CD4-positive, alpha-beta T cell treated with Interleukin-2 at 100 ng/mL for 4 hours (primary cell): ENCODE measurements at places on chromosomes 16 and 17.
A peak's percentile ranks its signal among the peaks of the same experiment; 100 is the strongest.

GRCh38 chr17:42691021-42691545, 8.8 kb downstream of the CNTNAP1 start:
- no peak for DNase-seq

- DNase-seq: no peak
Measured at GRCh38 chr17:60165223-60165622, 15.4 kb downstream of the CA4 start.

DNA sequence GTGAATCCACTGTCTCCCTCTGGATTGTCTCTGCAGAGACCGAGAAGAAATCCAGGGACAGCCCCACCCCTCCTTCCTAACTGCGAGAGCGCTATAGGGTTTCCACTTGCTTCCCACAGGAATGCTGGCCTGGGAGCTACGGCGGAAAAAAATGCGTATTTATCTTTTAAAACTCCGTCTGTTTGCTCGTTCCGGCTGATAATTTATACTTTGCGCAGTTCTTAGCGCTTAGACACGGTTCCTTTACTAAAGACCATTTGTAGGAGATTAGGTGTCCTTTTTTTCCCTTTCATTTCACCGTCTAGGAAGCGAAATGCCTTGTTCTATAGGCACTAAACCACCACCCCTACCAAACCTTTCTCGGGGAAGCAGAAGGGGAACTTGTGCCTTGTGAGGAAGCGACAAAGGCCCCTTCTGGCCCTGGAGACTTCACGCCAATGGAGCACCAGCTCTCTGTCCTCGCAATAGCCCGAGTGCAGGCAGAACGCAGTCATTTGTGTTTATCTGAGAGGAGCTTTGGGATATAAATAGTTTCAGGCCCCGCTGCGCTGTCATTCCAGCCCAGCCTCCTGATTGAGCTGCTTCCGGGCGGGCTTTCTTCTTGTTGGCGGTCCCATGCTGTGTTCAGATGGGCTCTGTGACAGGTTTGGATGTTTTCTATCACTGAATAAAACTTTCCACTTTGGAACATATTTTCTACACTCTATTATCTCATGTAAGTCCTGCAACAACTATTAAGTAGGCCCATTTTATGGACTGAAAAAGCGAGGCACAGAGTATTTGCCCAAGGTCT, 791 bp upstream of the SUPT4H1 start:
- peak; percentile 12 for DNase-seq

GRCh38 chr16:77462894-77463293, 28.1 kb upstream of the ADAMTS18 start:
- no peak for DNase-seq

DNA sequence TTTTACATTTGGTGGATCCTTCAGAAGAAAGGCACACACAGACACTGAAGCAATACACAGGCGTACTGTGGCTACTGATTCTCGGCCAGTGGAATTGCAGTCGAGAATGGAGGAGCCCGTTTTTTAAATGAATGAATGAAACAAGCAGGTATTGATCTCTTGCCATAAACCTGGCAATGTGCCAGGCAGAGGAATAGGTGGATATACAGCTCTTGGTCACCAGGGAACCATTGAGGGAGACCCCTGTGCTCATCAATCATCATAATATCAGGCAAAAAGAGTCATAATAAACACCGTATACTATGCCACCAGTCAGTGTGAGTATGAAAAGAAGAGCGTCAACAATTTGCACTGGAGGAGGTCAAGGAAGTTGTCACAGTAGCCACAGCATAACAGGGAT, 140.3 kb upstream of the FOXF1 start:
- no peak for DNase-seq

DNA sequence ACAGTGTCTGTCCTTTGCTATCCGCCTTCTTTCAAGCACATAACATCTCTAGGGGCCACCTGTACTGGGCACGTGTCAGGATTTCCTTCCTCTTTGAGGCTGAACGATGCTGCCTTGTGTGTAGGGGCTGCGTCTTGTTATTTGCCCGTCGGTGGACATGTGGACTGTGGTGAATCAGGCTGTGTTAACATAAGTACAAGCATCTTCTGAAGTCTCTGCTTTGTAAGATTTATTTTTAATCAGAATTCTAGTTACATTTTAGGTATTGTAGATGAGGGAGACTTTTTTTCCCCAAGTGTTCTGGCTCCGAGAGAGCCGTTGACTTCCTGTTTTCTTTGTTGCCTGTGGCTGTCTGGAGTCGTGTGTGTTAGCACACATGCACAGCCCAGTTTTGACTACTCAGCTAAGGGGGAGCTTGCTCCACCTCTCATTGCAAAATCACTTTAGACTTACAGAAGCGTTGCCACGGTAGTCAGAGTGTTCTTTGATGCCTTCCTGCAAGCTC, 26.1 kb downstream of the SPG7 start:
- peak; percentile 52 for DNase-seq

- no peak for DNase-seq
Measured at GRCh38 chr17:38873640-38874380, 4.0 kb downstream of the LASP1 start.

- DNase-seq: no peak
Measured at GRCh38 chr16:22924492-22924891, 110.5 kb downstream of the HS3ST2 start.

GRCh38 chr17:17749025-17749772, 67.9 kb downstream of the RAI1 start:
- DNase-seq: no peak

DNA sequence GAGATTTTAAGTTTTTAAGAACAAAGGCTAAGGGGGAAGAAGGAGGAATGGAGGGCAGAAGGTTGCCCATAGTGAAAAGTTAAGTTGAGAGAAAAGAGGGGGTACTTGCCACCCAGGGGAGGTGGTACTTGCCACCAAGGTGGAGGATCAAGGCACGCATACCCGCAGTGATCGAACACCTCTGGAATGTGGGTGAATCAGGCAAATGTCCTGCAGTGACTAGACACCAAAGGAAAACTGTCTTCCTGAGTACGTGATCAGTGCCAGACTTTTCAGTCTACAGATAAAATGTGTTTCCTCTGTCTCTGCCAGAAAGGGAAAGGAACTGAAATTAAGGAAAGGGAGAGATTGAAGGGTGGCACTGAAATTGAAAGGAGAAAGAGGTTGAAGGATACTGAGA, 2285.3 kb downstream of the TP53TG3F start:
- DNase-seq: no peak

- peak; percentile 54 for DNase-seq
Measured at GRCh38 chr17:8964801-8965393, 610 bp downstream of the PIK3R5 start.

GRCh38 chr16:81399909-81400308, 44.7 kb upstream of the CMIP start:
- DNase-seq: no peak

DNA sequence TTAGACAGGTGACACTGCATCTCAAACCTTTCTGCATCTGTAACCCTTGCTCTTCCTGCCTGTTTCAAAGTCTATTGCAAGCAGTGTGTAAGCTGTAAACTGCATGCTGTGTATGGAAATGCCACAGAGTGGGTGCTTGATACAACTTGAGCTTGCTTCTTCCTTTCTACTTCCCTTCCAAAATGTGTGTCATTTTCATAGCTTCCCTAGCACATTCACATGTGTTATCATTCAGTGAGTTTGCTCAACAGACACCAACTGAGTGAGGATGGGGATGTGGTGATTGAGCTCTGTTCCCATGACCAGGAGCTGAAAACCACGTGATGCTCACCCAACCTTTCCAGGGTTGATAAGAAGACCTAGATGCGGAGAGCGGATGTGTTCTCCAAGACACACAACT, 111.1 kb downstream of the VAT1L start:
- DNase-seq: no peak

GRCh38 chr17:45904866-45905265, 10.5 kb downstream of the MAPT start:
- no peak for DNase-seq

DNA sequence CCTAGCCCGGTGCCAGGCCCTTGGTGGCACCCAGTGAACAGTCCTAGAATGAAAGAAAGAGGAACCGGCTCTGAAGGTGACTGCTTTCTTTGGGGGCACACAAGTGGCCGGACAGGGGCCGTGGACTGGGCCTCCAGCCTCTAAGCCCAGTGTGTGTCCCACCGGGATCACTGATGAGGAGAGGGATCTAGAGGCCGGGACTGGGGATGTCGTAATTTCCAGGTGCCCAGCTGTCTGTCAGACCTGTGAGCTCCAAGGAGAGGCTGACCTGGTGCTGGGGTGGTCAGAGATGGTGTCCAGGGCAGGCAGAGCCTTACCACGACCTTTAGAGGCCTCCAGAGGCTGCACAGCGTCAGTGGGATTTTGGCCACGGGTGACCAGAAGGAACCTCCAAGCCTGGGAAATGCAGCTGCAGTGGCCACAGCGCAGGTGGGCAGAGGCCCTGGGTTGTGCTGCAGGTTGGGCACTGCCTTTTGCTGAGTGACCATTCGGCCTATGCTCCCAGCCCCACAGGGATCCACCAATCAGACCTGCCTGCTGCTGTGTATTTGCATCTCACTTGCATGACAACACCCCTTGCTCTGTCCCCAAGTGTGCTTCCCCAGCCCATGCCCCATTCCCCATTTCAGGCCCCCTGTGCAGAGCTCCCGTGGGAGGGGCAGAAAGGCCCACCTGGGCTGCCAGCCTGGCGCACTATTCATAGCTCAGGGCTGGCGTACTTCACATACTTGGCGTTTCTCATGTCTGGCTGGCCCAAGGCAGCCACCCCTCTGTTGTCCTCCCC, 12.5 kb downstream of the ARHGAP23 start:
- no peak for DNase-seq

- peak; percentile 39 for DNase-seq
Measured at GRCh38 chr16:89565506-89566372, 5.3 kb downstream of the RPL13 start.

DNA sequence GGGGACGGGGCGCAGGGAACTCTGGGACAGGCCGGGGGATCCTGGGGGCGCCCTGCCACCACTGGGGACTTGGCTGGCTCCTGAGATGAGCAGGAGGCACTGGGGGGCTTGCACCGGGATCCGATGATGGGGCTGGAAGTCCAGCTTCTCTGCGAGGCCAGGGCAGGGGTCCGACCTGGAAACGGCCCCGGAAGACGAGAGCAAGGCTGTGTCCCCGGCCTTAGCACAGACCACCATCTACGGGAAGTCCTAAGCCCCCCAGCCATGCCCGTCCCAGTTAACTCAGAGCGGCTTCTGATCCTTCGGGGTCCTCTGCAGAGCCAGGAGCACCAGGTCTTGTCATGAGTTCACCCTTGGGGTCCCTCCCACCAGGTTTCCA, 573 bp downstream of the CDT1 start:
- DNase-seq: no peak

DNA sequence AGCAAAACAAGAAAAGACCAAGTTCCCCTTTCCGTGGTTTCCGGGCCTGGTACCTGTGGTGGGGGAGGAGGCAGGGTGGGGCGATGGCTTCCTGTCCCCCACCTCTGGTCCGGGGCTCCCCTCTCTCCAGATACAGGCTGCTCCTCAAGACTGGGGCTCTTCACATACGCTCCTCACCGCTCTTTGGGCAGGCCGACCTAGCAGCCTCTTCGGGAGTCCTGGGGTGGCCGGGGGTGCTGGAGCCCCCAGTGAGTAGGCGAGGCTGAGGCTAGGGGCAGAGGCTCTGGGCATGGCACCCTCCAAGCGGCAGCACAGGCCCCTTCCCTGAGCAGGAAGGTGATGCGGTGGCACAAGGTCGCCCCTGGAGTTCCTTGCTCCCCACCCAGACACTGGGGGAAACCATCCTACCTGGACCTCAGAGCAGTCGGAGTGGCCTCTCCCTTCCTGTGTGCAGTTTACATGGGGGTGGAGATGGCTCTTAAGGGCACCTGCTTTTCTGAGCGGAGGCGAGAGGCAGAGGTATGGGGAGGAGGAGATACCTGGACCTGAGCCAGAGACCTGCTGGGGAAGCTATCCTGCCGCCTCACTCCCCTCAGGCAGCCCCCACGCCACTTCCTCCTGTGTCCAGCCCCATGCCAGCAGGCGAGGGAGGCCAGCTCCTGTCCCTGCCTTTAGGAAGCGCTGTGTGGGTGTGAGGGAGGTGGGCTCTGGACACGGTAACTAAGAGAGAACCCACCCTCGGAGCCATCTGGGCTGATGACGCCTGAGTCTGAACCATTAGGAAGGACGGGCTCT, 891 bp downstream of the CORO1A start:
- peak; percentile 83 for DNase-seq

DNA sequence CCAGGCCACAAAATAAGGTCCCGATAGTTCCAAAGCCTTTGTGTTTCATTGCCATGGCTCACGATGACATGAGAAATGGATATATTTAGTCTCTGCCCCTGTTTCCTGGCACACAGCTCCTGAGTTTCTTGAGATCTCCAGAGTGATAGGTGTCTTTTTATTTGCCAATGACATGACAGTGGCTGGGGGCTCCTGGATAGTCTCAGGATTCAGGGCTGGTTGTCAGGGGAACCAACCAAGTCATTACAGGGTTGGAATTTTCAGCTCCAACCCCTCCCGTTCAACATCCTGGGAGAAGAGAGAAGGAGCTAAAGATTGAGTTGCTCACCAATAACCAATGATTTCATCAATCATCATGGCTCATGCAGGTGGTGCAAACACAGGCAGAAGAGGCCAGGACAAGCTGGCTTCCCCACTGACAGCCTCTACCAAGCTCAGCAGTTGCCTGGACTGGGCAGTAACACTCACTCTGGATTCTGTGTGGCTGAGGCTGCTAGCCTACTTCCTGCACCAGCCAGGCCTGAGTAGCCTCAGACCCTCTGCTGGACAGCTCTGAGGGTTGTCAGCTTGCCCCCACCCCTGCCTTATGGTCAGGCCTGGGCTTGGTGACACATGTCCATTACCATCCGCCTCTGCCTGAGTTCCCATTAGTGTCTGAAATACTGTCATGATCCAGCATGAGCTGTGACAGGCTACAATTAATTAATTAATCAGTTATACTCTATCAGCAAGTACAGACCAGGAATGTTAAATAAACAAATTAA, 534.4 kb upstream of the CDH5 start:
- DNase-seq: no peak

- DNase-seq: no peak
Measured at GRCh38 chr17:78563189-78564145, 13.7 kb downstream of the DNAH17 start.

GRCh38 chr16:20704281-20704680, 6.8 kb upstream of the ACSM1 start:
- no peak for DNase-seq

- DNase-seq: no peak
Measured at GRCh38 chr17:10251212-10251948, 53.0 kb upstream of the GAS7 start.
